ENCODE measurements at places on chromosomes 2 and 18. TPM values are rescaled to one million over a fixed set of nuclear protein-coding genes. Genes with fewer than 3 reads are reported as not detected.

- DNase-seq: no peak
Measured at GRCh38 chr2:227906991-227907390, 35.6 kb downstream of the DAW1 start.

GRCh38 chr2:221480163-221480562 lies 91.9 kb downstream of the EPHA4 start:
- DNase-seq: no peak

GRCh38 chr18:22314001-22314400 lies 103.7 kb downstream of the CTAGE1 start:
- DNase-seq: no peak

DNA sequence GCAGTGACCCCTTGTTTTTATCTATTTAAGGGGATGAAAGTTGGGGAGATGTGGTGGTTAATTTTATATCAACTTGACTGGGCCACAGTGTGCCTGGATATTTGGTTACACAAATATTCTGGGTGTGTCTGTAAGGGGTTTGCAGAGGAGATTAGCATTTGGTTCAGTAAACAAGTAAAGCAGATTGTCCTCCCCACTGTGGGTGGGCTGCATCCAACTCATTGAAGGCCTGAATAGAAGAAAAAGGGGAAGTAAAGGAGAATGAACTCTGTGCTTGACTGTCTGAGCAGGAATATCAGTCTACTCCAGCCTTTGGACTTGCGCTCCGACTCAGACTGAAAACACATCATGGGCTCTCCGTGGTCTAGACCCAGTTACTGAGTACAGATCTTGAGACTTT lies 80.9 kb downstream of the GCA start:
- DNase-seq: no peak

- DNase-seq: no peak
Measured at GRCh38 chr2:20013126-20013849, 820 bp upstream of the MATN3 start.

- DNase-seq: no peak
Measured at GRCh38 chr2:100755441-100755840, 64.5 kb upstream of the NPAS2 start.

DNA sequence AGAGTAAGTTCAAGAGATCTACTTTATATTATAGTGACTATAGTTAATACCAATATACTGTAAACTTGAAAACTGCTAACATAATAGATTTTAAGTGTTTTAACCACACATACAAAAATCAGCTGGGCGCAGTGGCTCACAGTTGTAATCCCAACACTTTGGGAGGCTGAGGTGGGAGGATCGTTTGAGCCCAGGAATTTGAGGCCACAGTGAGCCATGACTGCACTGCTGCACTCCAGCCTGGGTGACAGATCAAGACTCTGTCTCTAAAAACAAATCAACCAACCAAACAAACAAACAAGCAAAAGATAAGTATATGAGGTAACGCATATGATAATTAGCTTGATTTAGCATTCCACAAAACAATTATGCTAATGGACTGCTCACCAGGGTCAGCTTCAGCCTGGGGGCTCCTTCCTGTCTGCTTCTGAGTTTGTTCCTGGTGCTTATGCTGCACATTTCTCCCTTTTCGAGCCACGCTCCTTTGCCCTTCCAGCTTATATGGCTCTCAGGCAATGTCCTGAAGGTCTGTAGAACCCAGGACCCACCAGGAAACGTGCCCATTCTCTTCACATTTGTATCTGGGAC lies 357.6 kb downstream of the EN1 start:
- no peak for DNase-seq

DNA sequence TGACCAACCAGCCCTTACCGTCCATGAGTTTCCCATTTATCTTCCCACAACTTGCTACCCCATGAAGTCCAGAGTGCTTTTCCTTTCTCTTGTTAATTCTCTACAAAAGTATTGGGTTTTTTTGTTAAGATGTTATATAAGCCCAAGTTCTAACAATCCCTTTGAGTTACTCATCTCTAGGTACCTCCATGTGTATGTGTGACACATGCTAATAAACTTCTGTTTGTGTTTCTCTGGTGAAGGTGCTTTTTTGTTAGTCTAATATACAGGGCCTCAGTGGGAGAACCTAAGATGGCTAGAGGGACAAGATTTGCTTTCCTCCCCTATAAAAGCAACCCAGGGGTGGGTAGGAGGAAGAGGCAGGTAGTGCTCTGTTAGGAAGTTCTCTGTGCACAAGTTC lies 31.8 kb upstream of the RMDN2 start:
- DNase-seq: no peak

GRCh38 chr18:59577386-59577655 lies 119.9 kb downstream of the CCBE1 start:
- no peak for DNase-seq

DNA sequence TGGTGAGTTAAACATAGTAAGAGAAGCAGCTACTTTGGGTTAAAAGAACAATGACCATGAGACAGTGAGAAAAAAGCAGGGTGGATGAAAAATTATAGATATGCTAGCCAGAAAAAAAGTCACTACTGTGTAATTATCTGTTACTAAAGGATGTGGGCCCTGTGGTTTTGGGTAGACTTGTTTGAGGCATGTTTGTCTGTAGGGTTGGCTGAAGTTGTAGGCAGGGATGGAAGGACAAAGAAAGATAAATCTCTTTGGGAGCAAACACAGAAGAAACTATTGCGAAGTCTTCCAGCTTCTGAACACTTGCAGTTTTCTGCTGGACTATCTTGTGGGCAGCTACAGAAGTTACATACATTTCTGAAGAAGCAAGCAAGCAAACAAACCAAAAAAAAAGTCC lies 28.2 kb downstream of the RND3 start:
- no peak for DNase-seq

Gene GLI2
- total RNA-seq: 49.1 TPM

Gene IMPACT
- 32.7 TPM for total RNA-seq
